ENCODE measurements at places on chromosomes 2 and 18.

GRCh38 chr2:197200051-197200761, 110.4 kb downstream of the ANKRD44 start:
- DNase-seq, result no peak

DNA sequence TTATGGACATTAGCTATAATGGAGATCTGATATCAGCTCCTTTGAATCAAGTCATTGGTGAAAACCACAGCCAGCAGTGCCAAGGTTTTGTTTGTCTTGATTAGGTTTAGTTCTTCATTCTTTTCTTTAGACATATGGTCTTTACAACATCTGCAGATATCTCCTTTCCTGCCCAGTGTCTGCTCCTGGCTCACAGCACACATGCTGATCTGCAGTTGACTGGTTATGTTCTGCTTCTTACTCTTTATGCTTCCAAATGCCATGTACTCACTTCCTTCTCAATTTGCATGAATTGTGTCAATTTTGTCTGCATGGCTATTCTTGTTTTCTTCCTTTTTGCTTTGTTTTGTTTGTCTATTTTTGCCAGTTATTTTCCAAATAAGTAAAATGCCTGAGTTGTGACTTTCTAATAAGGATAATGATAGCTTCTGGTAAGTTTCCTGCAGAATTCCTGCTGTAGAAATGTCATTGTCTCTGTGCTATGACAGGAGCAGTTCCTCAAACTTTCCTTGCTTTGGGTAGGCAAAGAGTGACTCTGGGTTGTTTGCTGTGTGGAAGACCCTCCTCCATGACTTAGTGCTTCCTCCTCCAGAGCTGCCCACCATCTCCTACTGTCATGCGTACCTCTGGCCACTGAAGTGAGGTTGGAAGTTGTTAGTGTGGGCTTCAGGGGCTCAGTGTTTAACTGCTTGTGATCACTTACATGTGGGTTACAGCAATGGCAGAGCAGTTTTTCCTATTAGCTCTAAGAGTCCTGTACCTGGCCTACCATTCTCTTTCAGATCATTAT, 8.2 kb downstream of the ARHGAP25 start:
- DNase-seq, result no peak

GRCh38 chr2:232919141-232919540, 49.1 kb downstream of the SNORC start:
- DNase-seq, result no peak

- DNase-seq, result no peak
These were observed 136.2 kb upstream of the KCNH7 start for GRCh38 chr2:162974771-162975170.

DNA sequence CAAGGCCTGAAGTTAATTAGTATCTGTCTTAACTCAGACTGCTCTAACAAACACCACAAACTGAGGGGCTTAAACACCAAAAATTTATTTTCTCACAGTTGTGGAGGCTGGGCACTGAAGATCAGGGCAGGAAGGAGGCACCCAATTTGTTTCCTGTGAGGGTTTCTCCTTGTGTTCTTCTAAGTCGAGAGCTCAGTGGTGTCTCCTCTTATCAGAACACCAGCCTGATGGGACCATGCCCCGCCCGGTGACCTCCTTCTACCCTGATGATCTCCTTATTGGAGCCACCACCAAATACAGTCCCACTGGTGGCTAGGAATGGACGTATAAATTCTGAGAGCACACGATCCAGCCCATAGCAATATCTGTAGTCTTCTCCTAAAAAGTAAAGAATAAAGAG, 20.5 kb downstream of the TMEM18 start:
- no peak for DNase-seq

DNA sequence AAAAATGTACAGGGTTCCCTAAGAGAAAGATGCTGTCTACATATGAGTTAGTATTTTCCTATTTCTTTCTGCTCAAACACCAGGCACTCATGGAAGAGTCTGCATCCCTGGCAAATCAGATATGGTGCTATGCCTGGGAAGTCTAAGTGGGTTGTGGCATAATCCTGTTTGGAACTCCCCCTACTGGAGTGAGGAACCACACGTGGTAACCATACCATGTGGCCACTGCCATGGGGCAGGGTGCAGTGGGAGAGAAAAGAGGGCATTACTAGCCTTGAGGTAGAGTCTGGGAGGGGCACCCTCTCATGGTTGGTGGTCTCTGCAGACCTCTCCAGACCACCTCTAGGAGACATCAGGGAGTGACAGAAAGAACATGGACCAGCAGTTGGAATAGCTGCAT, 257.9 kb upstream of the ATP5MC3 start:
- no peak for DNase-seq

GRCh38 chr18:46723856-46724415, 32.9 kb downstream of the ST8SIA5 start:
- no peak for DNase-seq

- peak; percentile 92 for DNase-seq
These were observed 199.1 kb upstream of the SLC14A2 start for GRCh38 chr18:45416168-45416567.

GRCh38 chr2:219901155-219901554, 273.7 kb downstream of the SLC4A3 start:
- DNase-seq, result no peak

GRCh38 chr2:100676346-100676745, 113.6 kb downstream of the PDCL3 start:
- no peak for DNase-seq

GRCh38 chr18:51251625-51252024, 54.1 kb upstream of the MEX3C start:
- DNase-seq, result no peak

GRCh38 chr2:26488463-26489212, 10.7 kb upstream of the OTOF start:
- DNase-seq, result no peak

DNA sequence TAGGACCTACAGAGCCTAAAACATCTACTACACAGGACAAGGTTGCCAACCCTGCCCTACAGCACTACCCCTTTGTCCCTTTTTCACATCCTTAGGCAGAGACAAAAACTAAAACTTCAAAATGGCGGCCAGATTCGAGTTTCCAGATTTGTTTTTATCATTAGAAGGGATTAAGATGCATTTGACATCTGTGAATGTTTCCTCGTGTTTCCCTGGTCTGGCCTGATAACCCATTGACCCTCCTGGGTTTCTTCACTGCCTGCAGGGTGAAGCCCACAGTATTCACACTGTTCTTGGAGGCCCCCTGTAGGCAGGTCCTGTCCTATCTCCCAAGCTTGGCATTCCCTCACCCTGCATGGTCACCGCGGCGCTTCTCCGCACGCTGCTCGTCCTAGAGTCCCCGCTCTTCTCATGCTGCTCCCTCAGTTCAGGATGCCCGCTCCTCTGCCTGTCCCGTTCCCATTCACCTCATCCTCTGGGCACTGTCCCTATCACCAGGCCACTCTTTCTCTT, 67.6 kb downstream of the TPGS2 start:
- DNase-seq, result no peak

GRCh38 chr18:80218341-80219227, 28.7 kb downstream of the PARD6G start:
- DNase-seq, result no peak

GRCh38 chr2:186887107-186888090, 38.4 kb upstream of the ZSWIM2 start:
- no peak for DNase-seq

DNA sequence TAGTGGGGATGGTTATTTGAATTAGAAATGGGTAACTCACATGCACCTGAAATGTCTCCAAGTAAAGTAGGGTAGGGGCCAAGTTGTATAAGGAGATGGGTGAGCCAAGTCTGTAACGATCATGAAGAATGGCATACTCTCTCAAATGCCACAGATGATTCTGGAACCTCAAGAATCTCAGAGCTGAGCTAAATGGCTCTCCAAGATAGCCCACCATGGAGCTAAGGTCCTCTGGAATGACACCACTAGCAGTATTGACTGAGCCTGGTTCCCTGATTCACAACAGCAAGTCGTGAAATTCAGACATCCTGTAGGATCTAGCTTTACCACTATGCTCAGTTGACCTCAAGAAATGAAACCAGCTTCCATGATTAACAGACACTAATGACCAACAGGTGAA, 115.9 kb upstream of the EPAS1 start:
- no peak for DNase-seq

DNA sequence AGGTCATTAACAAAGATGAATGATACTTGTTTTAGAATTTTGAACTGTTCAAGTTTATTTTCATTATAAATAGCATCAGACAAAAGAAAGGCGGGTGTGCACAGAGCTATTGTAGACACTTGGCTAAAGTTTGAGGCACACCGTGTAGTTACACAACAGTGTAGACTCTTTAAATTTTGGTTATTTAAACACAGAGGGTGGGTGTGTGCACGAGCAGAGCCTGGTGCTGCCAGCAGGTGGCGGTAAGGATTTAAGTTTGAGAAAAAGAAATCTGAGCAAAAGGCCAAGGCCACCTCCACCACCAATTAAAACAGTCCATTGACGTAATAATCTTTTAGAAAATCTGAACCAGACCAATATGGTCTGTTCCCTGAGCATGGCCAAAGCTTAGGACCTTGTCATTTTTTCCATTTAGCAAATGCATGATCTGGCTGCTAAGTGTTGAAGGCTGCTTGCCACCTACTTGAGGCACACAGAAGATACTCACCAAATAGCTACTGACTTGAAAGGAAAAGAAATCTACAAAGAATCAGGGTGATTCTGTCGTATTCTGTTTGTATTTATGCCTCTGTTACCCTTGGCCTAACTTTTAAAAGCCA, 14.3 kb downstream of the COPS7B start:
- DNase-seq, result no peak

GRCh38 chr2:171086352-171087290, 74.1 kb downstream of the TLK1 start:
- DNase-seq, result no peak

DNA sequence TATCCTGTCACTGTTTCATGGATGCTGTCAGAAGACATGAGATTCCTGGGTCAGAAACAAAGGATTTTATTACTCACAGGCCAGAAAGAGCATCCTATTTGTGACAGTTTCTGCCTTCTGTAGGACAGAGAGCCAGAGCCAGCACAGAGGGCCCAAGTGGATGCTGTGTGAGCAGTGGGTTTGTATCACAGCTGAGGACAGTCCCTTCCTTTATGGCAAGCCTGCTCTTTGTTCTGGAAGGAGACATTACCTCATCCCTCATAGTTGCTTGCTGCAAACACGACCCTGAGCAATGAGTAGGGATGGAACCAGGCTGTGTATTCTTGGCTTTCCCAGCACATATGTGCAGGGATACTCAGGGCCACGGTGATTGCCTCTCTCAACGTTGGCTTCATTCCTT, 41.6 kb downstream of the ARHGEF4 start:
- DNase-seq, result no peak

DNA sequence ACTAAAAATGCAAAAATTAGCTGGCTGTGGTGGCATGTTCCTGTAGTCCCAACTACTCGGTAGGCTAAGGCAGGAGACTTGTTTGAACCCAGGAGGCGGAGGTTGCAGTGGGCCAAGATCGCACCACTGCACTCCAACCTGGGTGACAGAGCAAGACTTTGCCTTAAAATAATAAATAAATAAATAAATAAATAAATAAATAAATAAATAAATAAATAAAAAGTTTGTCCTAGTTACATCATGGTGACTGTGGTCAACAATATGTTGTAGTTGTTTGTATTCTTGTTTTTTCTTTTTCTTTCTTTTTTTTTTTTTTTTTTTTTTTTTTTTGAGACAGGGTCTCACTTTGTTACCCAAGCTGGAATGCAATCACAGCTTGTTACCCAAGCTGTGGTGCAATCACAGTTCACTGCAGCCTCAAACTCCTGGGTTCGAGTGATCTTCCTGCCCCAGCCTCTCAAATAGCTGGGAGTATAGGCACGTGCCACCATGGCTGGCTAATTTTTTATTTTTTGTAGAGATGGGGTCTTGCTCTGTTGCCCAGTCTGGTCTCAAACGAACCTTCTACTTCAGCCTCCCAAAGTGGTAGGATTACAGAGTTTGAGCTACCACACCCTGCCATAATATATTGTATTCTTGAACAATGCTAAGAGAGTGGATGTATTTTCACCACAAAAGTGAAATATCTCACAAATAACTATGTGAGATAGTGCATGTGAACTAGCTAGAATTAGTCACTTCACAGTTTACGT, 185.0 kb downstream of the PHLPP1 start:
- no peak for DNase-seq

- no peak for DNase-seq
These were observed 19.5 kb upstream of the CXXC1 start for GRCh38 chr18:50306944-50307343.

GRCh38 chr2:17573804-17574175, 33.3 kb downstream of the VSNL1 start:
- no peak for DNase-seq

DNA sequence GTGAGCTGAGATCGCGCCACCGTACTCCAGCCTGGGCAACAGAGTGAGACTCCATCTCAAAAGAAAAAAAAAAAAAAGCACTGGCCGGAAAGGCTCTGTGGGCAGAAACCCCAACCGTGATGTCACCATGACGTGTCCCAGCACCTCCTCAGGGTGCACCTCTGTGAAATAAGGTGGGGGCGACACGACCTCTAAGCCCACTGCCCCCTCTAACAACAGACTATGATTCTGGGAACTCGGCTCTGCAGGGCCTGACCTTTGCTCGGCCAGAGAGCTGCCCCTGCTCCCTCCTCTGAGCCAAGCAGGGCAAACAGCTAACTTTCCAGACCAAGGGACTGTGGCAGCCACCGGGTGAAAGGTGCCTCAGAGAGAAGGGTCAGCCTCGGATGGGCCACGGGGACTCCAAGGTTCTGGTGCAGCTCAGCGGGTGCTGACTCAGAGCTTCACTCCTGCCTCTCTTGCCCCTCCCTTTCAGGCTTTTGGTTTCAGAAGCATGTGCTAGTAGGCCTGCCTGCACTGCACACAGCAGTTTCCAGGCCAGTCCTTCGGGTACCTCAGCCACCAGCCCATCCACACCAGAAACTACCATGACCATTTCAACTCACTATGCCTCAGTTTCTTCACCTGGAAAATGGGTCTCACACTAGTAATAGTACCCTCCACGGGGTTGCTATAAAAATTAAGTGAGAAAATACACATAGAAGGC, 8.0 kb downstream of the TMBIM1 start:
- no peak for DNase-seq

- no peak for DNase-seq
These were observed 34.7 kb downstream of the CFAP53 start for GRCh38 chr18:50231621-50232020.

DNA sequence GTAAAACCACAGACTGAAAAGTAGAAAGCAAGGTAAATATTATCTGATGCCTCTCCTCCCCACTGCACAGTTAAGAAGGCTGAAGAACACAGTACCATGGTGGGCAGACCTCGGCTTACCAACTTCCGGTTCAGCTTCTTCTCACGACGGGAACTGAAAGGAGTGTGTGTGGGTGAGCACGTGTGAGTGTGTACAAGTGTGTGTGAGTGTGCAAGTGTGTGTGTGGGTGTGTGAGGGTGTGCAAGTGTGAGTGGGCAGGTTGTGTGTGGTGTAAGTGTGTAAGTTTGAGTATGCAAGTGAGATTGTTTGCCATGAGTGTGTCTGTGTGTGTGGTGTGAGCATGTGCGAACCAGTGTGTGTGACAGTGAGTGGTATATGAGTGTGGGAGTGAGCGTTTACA, 103.5 kb downstream of the ADD2 start:
- no peak for DNase-seq

DNA sequence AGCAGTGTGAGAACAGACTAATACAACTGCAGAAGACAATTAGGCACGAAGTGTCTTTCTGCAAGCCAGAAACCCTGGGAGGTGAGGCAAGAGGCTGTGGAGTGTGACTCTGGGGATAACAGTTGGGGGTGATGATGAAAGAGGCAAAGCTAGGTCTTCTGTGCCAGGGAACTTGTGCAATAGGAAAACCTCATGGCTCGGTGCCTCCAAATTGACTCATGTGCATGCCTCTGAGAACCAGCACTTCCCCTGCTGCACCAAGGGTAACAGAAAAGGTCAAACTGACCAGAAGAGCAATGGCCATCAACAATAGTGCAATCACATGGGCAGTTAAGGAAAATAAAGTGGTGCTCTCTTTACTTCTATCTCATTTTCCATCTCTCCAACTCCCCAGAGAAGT, 136.4 kb downstream of the SCG2 start:
- no peak for DNase-seq

Measured in NCI-H1436 (cell line).